ENCODE measurements at places on chromosomes 6 and 20. TPM values are rescaled to one million over a fixed set of nuclear protein-coding genes. Genes with fewer than 3 reads are reported as not detected.

The OTOR gene
- total RNA-seq = not detected

The FAM217A gene
- total RNA-seq = not detected

The CD109 gene
- total RNA-seq = 5.0 TPM

GRCh38 chr20:43408848-43409576, 48.7 kb upstream of the SRSF6 start:
- no peak overlapping the region for H3K27ac ChIP-seq
- no peaks in the 10 kb centered on the region for H3K4me1 ChIP-seq
- no peaks in the 10 kb centered on the region for H3K36me3 ChIP-seq
- no peak overlapping the region for H3K4me3 ChIP-seq
- DNase-seq = peak; percentile 52
- H3K27me3 ChIP-seq = no peaks in the 10 kb centered on the region

DNA sequence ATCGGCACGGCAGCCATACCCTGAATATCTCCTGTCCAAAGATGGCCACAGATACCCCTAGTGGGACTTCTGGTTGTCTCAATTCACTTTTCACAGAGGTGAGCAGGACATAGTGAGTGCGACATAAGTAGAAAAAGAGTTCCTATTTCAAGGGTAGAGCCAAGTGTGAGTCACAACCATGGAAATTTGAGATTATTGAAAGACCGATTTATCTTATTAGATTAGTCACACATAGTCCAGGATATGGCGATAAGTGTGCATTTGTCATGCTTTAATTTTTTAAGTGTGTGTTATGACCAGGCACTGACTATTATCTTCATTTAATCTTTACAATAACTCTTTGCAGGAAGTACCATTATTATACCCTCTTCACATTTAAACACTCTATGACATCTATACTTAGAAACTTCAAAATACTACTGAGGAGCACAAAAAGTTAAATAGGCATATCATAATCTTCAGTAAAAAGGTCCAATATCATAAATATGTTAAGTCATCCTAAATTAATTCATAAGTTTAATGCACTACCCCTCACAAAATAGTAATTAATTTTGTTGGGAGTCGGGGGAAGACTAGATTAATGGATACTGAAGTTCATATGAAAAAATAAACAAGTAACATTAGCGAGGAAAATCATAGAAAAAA, 13.4 kb upstream of the TNFAIP3 start:
- no peak overlapping the region for H3K4me3 ChIP-seq
- H3K4me1 ChIP-seq = peaks cover 18% of the 10 kb centered on the region
- no peaks in the 10 kb centered on the region for H3K27me3 ChIP-seq
- no peak overlapping the region for H3K27ac ChIP-seq
- DNase-seq = peak; percentile 88
- no peaks in the 10 kb centered on the region for H3K36me3 ChIP-seq

- no peak overlapping the region for H3K27ac ChIP-seq
- H3K36me3 ChIP-seq = peaks cover 25% of the 10 kb centered on the region
- no peaks in the 10 kb centered on the region for H3K27me3 ChIP-seq
- H3K4me1 ChIP-seq = peaks cover 9% of the 10 kb centered on the region
- peak; percentile 55 for DNase-seq
These were observed 38.5 kb downstream of the ARFGEF2 start for GRCh38 chr20:48959899-48960550.

DNA sequence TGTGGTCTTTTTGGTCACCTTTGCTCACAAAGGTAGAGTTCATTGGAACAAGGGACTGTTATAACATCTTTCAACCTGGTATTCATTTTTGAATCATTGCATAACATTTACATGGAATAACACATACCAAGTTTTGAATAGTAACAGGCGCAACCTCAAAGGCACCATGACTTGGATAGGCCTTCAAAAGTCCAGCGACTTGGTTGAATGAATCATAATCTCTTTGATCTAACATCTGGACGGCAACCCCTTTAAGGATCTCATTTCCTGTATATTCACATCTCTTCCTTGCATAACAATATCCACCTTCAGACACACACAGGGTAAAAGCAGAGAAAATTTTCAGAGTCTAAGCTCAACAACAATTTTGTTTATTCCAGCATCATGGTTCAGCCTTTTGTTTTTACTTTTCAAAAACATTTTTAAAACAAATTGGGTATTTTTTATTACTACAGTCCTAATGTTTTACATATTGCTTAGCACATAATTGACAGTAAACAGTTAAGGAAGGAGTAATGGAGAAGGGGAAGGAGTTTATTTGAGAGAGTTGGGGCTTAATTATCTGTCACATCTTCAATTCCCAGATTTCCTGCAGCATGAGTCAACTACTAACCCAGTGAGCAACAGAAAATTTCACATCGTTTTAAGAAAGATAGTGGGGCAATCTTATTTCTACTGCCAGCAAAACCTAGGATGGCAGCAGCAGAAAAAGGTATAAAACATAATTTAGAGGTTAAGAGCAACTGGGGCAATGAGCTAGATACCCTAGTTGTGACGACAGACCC, 41.8 kb upstream of the F13A1 start:
- no peaks in the 10 kb centered on the region for H3K36me3 ChIP-seq
- H3K27ac ChIP-seq = no peak overlapping the region
- no peaks in the 10 kb centered on the region for H3K27me3 ChIP-seq
- DNase-seq = no peak

- H3K27ac ChIP-seq = no peak overlapping the region
- no peak for DNase-seq
- H3K4me1 ChIP-seq = no peaks in the 10 kb centered on the region
- H3K4me3 ChIP-seq = no peak overlapping the region
- H3K27me3 ChIP-seq = no peaks in the 10 kb centered on the region
- H3K36me3 ChIP-seq = no peaks in the 10 kb centered on the region
These were observed 10.8 kb downstream of the IPCEF1 start for GRCh38 chr6:154345811-154346210.

GRCh38 chr6:24967211-24967610, 31.5 kb upstream of the RIPOR2 start:
- H3K27ac ChIP-seq = no peak overlapping the region
- H3K4me3 ChIP-seq = no peak overlapping the region
- H3K27me3 ChIP-seq = no peaks in the 10 kb centered on the region
- DNase-seq = no peak
- H3K4me1 ChIP-seq = no peaks in the 10 kb centered on the region

GRCh38 chr20:62529896-62530642, 54.3 kb upstream of the GATA5 start:
- H3K27me3 ChIP-seq = peaks cover 69% of the 10 kb centered on the region
- no peak overlapping the region for H3K27ac ChIP-seq
- DNase-seq = no peak

GRCh38 chr6:52195886-52196285, 9.7 kb downstream of the IL17A start:
- no peak overlapping the region for H3K4me3 ChIP-seq
- no peak for DNase-seq
- H3K27me3 ChIP-seq = no peaks in the 10 kb centered on the region
- H3K36me3 ChIP-seq = no peaks in the 10 kb centered on the region
